ENCODE measurements at places on chromosomes 3 and 15. TPM values are rescaled to one million over a fixed set of nuclear protein-coding genes. Genes with fewer than 3 reads are reported as not detected.

DNA sequence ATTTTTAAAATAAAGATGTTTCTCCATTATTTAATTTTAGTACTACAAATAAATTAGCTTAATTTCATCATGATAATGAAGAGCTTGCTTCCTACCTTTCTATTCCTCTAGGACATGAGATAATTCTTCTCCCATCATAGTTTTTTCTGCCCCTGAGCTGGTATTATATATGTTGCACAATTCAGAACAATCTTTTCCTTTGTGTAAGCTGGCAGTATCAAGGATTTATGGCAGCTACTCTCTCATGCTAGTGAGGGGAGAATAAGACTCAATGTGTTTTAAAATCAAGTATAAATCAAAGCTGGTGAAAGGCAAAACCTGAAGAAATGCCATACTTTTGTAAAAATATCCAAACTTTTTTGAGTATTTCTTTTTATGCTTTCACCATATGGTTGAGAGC, 1405.3 kb downstream of the SI start:
- H3K36me3 ChIP-seq: no peaks in the 10 kb centered on the region
- H3K27me3 ChIP-seq: no peaks in the 10 kb centered on the region
- no peak overlapping the region for H3K4me3 ChIP-seq
- no peak overlapping the region for H3K27ac ChIP-seq
- no peaks in the 10 kb centered on the region for H3K4me1 ChIP-seq
- DNase-seq: no peak

DNA sequence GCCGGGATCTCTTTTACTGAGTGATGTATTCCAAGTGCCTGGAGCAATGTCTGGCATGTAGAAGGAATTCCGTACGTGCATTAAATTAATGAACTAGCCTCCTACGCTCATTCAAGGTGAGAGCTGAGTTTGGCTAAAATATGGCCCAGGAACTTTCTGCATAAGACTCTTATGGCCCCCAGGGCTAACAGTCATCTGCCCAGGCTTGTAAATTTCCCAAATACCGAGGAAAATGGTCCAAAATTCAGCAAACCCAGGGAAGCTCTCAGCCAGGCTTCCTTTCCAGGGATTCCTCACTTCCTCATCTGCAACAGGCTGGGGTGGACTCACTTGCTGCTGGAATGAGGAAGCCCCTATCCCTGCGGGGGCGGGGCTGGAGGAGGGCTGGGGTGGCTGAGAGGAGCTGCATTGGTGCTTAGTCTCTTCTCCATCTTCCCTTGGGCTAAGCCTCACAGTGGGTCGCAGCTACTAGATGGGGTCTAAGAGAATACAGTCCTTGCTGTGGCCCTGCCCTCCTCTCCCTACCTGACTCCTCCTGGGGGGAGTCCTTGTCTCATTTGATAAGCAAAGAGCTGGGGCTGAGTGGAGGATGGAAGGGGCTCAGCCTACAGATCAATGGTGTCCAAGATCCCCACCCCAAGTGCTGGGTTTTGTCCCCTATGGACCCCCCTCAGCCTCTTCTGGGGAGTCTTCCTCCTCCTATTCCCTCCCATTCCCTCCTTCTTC, 28.5 kb upstream of the APOD start:
- no peak for DNase-seq
- H3K36me3 ChIP-seq: peaks cover 3% of the 10 kb centered on the region
- H3K27me3 ChIP-seq: no peaks in the 10 kb centered on the region
- H3K4me1 ChIP-seq: peaks cover 41% of the 10 kb centered on the region
- H3K4me3 ChIP-seq: no peak overlapping the region

DNA sequence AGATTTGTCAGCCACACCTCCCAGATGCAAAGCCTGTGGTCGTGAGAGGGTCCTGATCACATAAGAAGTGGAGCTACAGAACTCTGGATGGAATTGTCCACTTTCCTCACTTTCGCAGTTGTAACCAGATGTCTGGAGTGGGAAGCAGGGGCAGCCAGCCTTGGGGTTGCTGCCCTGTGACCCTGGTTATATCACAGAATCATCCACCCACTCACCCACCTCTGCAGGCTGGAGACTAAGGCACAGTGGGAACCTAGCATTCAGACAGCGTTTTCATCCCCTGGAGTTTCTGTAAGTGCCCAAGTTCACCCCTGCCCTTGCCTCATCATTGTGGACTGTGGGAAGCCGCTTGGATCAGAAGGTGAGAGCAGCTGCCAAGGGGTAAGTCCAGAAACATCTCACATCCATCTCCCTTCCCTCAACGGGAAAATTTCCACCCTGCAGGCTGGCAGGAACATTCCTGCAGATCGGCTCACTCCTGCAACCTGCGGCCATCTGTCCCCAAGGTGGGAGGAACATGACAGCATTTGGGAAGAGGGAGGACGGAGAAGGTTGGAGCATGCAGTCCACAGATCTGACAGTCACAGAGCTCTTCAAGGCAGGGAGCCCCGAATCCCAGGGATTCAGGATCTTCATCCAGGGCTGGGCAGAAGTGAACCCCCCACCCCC, 2.9 kb upstream of the IQSEC1 start:
- DNase-seq: no peak
- no peaks in the 10 kb centered on the region for H3K36me3 ChIP-seq
- no peak overlapping the region for H3K27ac ChIP-seq
- no peak overlapping the region for H3K4me3 ChIP-seq
- peaks cover 23% of the 10 kb centered on the region for H3K27me3 ChIP-seq

DNA sequence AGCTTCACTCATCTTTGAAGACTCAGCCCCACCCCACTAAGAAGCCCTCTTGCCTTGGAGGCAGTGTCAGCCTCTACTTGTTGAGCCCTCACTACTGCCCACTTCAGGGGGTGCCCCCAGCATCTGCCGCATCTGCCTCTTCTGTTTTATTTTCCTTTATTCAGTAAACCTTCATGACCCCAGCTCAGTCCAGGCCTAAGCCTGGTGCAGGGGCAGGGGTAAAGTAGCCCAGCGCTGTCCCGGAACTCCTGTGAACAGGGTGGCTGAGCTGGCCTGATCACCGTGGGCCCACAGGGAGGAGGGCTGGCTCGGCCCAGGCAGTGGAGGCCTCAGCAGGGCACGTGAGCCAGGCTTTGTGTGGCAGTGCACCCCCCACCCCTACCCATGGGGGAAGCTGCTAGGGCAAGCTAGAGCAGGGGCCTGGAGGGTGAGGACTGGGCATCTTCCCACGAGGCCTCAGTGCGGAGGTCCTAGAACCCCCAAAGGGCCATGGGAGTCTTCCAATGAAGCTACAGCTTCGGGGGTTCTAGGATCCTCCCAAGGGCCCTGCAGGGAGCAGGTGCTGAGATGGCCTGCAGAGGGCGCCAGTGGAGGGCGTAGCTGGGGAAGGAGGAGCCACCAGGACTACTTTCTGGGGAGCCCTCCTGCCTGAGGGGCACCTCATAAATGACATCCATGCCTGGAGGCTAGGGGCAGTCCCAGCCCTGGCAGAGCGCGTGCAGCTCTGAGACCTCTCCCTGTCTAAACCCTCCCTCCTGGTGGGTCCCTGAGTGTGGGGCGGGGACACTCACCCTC, 36.0 kb downstream of the TSPAN3 start:
- H3K27me3 ChIP-seq: no peaks in the 10 kb centered on the region
- DNase-seq: peak; percentile 54
- no peak overlapping the region for H3K4me3 ChIP-seq
- H3K36me3 ChIP-seq: peaks cover 51% of the 10 kb centered on the region

DNA sequence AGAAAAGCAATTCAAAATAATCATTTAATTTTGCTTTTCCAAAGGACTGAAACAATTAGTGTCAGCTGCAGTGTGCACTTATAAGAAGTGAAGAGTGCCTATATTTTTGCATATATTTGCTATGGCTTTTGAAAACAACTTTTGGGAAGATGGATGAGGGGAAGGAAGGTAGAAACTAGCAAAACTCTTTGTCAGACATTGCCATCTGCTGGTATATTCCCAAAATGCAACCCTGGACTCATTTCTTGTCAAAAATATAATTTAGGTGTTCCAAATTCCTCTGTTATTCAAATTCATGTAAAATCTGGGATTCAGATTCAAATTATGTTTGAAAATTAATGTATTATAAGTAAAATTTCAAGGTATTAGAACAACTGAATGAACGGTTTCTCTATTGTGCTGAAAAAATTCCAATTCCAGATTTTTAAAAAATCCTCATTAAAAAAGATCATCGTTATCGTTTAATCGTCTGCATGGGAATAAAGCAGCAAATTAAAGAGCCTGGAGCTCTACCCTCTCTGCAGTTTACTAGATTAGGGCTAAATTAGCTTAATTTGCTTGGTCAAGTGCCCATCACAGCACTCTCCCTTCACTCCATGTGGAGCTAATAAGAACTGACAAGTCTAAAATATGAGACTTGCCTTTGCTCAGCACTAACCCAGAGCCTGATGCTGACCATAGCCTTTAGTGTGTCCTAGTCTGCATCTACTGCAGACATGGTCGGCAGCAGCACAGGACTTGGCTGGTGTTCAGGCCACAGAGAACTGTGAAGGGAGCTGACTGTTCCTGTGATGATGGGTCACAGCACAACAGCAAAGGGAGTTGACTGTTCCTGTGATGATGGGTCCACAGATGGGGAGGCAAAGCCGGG, 67.9 kb upstream of the MITF start:
- no peaks in the 10 kb centered on the region for H3K4me1 ChIP-seq
- H3K27me3 ChIP-seq: no peaks in the 10 kb centered on the region
- no peak overlapping the region for H3K4me3 ChIP-seq
- no peak overlapping the region for H3K27ac ChIP-seq
- DNase-seq: no peak

ZNF620 gene
- 3.7 TPM for total RNA-seq

GPR62 gene
- total RNA-seq: not detected

ANKRD34C gene
- not detected for total RNA-seq

Measured in activated CD4-positive, alpha-beta memory T cell treated with anti-CD3 and anti-CD28 coated beads for 36 hours (primary cell).